ENCODE measurements at places on chromosomes 4 and X.

DNA sequence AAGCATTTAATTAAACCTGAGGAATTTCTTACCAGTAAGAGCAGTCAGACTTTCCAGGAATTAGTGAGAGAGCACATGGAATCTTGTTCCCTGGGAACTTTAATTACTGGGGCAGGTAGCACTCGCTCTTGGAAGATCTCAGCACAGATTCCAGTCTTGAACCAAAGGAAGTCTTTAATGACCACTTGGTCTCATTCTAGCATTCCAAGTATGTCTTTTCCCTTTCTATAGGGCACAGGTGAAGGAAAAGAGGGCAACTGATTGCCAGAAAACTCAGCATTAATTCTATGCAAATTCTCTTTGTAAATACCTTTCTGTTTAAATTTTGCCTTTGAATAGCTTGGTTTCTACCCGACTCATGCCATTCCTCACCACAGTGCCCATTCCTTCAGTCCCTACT is 236.6 kb downstream of the LDB2 start:
- DNase-seq, result no peak

- no peak for DNase-seq
Observed at GRCh38 chr4:143559757-143560147, 46.2 kb downstream of the SMARCA5 start.

- DNase-seq, result no peak
Observed at GRCh38 chrX:140492066-140492994, 12.5 kb downstream of the SOX3 start.

DNA sequence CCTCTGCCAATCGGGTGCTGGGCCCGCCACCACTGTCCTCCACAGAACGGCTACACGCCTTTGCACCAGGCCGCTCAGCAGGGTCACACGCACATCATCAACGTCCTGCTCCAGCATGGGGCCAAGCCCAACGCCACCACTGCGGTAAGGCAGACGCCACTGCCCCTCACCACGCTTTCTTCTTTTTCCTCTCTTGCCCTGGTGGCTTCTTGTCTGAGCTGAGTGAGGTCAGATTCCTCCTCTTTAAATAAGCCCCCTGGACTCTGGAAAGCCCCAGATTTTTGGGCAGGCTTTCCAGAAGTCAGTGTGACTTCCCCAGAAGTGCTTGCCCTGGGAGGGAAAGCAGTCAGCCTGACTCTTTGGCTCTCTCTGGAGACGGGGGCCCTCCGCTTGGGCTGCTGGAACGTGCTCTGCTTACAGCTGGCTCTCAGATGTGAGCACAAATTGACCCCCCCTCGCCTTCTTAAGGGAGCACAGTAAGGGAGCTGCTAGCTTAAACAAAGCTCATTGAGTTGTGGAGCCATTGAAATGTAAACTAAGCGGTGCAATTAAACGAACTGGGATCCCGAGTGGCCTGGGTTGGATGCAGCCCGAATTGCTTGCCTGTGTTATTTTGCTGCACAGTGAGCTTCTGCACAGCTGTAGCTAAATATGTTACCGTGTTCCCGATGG is 243.1 kb downstream of the ANK2 start:
- DNase-seq, result peak; percentile 13

DNA sequence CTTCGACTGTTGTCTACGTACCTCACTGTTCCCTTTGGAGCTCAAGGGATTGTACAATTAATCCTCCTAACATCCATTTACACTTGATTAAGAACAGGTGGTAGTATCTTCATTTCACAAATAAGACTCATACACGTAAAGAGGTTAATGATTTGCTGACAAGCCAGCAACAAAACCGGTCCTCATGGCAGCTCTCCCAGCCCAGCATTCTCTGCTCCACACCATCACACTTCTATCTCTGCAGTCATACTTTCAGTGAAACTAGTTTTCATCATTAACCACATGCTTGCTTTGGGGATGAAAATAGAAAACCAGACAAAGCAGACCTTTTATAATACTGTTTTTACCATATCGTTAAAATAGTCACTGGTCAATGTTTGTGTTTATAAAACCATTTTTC is 28.7 kb upstream of the CASK start:
- DNase-seq, result no peak

DNA sequence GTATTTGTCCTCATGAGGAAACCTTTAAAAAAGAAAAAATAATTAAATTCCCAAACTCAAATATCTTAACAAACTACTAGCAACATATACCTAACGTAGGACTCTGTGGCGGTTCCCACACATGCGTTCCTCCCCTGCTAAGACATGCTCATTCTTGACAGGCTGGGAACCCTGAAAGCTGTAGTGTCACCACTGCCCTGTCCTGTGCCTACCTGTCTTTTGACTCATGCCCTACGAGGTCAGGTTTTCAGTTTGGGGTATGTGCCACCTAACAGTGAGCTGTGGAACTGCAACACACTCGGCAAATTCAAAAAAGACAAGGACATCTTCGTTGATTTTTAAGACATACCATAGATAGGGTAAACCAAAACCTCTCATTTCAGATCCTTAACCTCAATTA is 17.8 kb downstream of the IDS start:
- no peak for DNase-seq

GRCh38 chr4:105088110-105088879 is 58.4 kb upstream of the TET2 start:
- DNase-seq, result peak; percentile 1

GRCh38 chr4:70518716-70519115 is 347 bp downstream of the AMTN start:
- no peak for DNase-seq

GRCh38 chr4:29553846-29554245 is 1166.3 kb upstream of the PCDH7 start:
- no peak for DNase-seq

DNA sequence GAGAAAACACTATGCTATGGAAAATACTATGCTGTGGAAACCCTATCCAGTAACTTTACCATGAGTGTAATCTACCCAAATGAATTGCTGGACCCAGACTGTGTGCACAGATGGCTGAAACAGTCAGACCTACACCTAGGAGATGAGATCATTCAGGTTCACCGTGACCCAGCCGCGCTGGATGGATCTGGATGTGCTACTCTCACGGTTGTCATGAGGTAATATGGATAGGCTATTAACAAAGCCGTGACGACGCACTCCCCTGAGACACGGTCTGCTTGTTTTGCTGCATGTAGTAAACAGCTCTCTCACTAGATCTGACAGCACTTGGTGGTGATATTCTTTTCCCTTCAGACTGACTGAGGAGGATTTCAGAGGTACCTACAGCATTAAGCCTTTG is 832.5 kb upstream of the GRID2 start:
- DNase-seq, result peak; percentile 94

GRCh38 chr4:150546286-150546685 is 35.7 kb upstream of the MAB21L2 start:
- no peak for DNase-seq

GRCh38 chr4:7037425-7037824 is 5.7 kb upstream of the TADA2B start:
- no peak for DNase-seq

GRCh38 chr4:153962311-153963039 is 173.6 kb upstream of the SFRP2 start:
- DNase-seq, result no peak

DNA sequence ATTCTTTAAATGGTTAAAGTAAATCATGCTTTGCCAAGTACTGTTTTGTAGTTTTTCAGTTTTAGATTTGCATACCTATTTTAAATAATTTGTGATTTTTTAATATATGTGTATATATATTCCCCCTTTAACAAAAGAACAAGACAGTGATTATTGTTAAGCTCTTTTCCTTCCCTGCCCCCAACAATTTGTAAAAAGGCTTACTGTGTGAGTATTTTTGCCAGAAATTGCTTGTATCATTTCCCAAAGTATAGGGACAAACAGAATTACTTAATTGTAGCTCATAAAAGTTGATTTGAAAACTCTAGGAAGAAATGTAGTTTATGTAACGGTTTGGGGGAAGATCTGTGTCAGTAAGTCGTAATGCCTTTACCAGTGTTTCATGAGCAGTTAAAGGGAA is 19.0 kb downstream of the CPEB2 start:
- DNase-seq, result no peak

DNA sequence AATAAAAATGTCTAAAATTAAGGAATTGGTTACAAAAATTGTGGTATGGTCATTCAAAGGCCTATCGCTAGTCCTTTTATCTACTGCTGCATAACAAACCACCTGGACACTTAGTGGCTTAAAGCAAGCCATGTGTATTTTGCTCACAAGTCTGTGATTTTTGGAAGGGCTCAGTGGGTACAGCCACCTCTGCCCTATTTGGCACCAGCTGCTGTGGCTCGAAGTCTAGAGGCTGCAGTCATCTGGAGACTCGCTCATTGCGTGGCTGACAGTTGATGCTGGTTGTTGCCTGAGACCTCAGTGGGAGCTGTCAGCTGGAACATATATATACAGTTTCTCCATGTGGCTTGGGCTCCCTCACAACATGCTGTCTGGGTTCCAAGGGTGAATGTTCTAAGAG is 60.8 kb upstream of the MID1 start:
- DNase-seq, result no peak

DNA sequence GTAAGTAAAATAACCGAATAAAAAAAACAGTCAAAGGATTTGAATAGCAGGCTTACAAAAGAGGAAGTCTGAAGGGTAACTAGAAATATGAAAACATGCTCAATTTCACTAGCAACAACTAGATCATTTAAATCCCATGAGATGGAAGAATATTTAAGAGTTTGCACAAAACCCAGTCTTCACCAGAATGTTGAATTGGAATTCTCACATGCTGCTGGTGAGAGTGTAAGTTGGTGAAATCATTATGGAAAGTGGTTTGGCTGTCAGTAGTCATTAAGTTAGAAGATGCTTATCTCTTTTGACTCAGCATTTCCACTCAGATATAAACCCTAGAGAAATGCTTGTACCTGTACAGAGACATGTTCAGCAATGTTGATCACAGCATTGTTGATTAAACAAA is 110.1 kb downstream of the PGRMC2 start:
- DNase-seq, result no peak

- DNase-seq, result no peak
Observed at GRCh38 chr4:175674219-175674618, 137.8 kb downstream of the GPM6A start.

GRCh38 chrX:107718156-107718621 is 57.4 kb downstream of the TSC22D3 start:
- no peak for DNase-seq

- no peak for DNase-seq
Observed at GRCh38 chr4:133972586-133972985, 229.0 kb downstream of the PABPC4L start.

DNA sequence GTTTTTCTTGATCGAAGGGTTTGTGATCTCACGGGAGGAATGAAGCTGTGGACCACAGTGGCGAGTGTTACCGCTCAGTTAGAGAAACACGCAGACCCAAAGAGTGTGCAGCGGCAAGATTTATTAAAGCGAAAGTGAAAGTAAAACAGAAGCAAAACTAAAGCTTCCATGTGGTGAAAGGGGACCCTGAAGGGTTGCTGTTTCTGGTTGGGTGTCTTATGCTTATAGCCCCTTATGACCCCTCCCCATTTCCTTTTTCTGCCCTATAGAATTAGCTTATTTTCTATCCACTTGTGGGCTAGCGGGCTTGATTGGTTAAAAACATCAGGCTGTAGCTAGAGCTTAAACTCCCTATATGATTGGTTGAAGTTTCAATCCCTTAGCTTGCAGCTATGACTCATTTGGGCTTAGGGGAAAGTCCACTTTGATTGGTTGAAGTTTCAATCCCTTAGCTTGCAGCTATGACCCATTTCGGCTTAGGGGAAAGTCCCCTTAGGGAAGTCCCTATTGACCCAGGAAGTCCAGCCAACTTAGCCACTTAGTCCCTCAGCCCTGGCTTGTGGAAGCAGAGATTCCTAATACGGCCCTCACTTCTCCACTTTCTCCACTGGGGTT is 171.2 kb upstream of the NWD2 start:
- no peak for DNase-seq

DNA sequence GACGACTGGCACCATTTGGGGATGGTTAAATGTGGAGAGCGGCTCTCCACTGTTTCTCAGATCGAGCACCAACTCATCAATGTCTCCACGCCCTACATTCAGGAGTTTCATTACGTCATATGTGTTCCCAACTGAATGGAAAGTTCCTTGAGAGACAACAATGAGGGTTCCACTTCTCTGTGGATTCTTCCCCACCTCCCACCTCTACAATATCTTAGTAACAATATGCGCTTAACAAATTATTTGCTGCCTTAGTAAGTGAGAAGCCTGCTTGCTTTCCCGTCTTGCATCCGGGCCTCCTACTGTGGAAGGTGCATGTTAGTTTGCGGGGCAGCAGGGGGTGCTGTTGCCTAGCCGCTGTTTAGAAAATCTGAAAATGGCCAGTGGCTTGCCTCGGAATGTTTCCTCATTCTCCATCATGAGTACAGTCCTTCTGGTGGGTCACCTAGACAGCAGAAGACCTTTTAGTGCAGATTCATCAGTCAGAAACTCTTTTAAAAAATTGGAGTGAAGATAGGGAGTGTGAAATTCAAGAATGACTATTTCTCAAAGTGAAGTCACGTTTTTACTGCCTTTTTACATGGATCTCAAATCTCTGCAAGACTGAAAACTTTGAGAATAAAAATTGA is 55.7 kb downstream of the PHOX2B start:
- peak; percentile 36 for DNase-seq

DNA sequence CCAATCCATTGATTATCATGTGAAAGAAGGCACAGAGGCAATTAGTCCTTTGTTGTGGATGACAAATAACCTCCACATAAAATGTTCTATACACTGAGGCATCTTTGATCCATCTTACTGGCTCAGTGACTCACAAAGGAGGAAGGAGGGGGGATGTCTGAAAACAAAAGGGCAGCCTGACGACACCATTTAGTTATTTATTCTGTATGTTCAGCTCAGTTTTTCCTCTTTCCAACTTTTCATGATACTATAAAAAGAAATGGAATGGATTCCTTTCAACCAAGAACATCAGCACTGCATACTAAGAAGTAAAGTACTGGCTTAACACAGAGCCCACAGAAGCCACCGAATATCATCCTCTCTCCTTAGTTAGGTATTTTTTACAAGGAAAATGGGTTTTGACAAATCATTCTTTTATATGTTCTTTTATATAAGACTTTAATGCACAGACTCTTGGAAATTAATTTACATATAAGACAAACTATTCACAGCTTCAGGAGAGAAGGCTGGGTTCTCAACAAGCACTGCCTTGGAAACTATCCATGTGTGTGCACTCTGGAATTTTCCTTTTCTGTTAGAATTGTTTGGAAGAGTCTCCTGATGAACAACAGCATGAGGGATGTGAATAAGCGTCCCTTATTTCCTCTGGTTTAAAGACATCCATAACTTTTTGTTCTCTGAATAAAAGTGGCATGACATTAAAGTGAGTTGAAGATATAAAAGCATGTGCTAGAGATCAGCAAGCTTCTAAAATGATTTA is 135.6 kb downstream of the TSPAN5 start:
- no peak for DNase-seq

Measured in caudate nucleus (tissue), 63 donors.